ENCODE measurements at places on chromosomes 5 and 9. TPM values are rescaled to one million over a fixed set of nuclear protein-coding genes. Genes with fewer than 3 reads are reported as not detected.

- no peak for DNase-seq
Measured at GRCh38 chr9:4515958-4516375, 25.7 kb downstream of the SLC1A1 start.

DNA sequence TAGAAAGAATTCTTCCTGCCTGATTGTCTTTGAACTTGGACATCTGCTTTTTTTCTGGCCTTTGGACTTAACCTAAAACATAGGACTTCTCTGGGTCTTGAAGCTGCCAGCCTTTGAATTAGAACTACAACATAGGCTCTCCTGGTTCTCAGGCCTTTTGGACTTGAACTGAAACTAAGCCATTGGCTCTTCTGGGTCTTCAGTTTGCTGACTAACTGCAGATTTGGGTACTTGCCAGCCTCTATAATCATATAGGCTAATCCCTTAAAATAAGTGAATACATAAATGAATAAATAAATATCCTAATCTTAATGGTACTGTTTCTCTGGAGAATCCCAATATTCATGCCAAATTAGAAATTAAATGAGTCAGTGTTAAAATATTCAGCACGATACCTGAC, 473.4 kb upstream of the PAPPA start:
- DNase-seq: no peak

DNA sequence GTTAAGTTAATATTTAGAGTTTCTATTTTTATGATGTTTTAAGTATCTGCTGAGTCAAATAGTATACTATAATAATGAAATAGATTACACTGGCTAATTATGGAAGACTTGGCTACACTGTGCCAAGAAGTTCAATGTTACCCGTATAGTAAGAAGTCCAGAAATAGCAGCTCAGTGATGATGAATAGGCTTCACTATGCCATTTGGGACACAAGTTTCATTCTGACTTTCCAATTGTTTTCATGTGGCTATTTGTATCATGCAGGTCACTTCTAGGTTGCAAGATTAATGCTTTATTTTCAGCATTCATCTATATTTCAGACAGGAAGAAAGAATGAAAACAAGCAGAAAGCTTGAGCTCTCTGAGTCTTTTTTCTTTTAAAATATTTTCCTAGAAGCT, 194.5 kb upstream of the RIOK2 start:
- no peak for DNase-seq

GRCh38 chr9:114176624-114177291, 21.4 kb downstream of the COL27A1 start:
- DNase-seq: no peak

DNA sequence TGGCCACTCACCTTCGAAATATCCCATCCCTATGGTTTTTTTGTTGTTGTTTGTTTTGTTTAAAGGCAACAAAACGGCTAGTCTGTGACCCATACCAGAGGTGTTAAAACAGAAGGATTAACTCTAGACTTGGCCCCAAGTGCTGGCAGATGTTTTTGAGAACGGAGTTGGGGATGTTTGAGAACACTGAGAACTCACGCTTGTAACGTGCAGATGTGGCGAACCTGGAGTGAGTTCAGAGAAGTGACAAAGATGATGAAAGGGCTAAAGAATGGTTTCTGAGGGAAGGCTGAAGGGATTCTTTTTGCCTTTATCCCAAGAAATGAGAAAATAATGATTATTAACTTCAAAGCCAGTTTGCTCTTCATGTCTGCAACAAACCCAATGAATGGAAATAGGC, 286.5 kb downstream of the ZNF608 start:
- no peak for DNase-seq

- no peak for DNase-seq
Measured at GRCh38 chr5:66671305-66671704, 75.1 kb downstream of the MAST4 start.

DNA sequence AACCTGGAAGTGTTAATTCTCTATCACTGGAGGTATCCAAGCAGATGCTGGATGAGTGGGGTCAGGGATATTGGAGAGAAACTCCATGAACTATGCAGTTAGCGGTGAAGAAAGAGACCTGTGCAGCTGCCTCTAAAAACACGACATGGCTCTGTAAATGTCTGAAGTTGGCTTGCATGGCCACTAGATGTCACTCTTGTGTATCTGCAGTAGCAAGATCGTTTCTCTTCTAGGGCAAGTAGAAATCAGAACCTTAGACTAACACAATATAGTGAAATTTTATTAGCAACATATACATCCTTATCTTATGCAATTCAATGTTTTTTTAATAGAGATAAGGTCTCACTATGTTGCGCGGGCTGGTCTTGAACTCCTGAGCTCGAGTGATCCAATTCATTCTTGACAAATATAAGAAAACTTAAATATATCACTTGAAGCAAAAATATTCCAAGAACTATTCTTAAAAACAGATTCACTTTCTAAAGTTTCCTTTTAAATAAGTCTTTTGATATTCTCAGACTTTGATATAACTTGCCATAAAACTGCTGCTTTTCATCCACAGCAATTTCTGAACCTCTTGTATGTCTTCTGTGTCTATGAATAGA, 2.9 kb downstream of the OR2S2 start:
- peak; percentile 65 for DNase-seq

DNA sequence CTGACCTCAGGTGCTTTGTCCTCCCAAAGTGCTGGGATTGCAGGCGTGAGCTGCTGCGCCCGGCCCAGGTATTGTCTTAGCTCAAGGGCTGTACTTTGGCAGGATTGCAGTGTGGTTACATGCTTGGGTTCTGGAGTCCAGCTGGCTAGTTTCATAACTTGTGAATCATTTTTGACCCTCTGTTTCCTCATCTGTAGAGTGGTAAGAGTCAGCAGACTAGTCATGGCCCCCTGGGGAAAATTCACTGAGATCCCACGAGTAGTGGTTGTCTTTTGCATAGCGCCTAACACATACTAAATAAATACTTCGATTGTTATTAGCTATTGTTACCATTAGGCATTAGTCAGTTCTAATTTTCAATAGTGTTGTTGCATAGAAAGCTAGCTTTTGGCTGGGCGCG, 14.3 kb downstream of the PTPA start:
- no peak for DNase-seq

DNA sequence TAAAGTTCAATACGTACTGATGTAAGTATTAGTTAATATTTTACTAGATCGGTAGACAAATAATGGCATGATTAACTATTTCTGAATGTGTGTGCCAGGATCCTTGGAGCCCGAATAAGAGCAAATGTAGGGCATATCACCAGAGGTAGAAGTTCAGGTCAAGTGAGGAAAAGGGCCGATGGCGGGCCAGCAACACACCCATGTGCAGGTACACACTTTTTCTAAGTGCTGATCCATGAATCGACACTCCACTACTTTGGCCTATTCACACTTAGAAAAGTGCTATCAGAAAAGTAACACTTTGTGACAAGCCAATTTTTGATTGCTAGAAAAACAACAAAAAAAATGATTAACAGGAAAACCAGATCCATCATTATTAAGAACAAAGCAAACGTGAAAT, 150.3 kb downstream of the AUH start:
- no peak for DNase-seq

GRCh38 chr9:122020398-122020797, 72.7 kb downstream of the TTLL11 start:
- DNase-seq: no peak

DNA sequence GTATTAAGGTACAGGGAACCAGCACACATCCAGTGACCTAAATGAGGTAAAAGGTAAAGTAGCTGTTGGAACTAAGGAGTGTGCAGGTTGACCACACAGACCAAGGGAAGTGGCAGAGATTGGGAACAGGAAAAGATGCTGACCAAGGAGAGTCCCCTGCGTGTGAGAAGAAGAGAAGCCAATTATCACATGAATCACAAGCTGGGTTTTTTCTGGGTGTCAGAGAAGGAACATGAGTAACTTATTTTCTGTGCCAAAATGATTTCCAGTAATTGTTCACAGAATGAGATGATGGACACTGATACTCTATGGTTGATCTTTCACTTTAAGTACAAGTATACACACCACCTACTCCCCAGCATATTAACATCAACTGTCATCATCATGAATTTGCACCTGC, 130.7 kb upstream of the ACO1 start:
- DNase-seq: no peak

DNA sequence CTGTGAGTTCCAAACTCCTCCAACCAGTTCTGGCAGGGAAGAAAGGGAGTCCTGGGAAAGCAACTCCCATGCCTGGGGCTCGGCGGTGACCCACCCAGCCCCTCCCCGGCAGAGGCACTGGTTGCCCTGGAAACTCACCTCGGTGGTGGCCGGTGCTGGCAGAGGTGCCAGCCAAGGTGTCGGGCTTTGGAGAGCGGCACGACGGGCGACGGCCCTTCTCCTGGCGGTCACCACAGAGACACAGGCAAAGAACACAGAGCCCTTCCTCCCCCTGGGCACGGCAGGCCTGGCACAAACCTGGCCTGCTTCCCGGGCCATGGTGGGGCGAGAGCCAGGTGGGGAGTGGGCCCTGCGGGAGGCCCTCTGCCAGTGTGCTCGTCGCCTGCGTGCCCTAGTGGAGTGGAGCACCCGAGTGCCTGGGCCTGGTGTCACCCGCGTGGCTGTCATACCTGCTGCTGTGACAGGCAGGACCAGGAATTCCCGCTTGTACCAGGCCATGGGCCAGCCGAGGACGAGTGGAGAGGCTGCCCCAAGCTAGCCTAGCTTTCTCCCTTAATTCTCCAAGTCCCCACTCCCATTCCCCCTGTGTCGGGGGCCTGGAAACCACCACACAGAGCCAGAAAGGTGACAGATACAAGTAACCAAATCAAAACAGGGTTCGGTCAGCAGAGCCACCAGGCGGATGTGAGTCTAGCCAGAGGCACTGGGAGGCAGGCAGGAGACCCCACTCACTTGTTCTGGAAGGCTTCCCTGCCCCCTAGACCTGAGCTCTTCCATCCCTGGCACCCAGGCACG, 8.2 kb upstream of the RALGDS start:
- no peak for DNase-seq

DNA sequence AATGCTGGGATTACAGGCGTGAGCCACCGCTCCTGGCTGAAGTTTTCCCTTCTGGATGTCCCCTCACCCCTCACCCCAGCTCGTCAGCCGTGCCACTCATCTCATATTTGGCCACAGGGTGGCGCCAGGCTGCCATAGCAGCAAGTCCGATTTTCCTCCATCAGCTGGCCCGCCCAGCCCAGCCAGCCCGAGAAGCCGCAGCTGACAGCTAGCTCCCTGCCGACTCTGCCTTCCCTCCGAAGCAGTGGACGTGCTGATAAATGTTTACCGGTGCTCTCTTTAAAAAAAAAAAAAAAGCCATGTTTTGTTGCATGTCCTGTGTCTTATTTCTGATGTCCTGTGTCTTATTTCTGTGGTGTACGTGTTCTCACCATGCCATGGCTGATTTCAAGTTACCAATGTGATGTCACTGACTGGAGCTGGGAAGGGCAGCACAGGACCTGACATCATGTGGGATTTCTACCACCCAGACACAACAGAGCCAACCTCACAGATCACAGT, 58.3 kb downstream of the PFDN1 start:
- DNase-seq: peak; percentile 70

DNA sequence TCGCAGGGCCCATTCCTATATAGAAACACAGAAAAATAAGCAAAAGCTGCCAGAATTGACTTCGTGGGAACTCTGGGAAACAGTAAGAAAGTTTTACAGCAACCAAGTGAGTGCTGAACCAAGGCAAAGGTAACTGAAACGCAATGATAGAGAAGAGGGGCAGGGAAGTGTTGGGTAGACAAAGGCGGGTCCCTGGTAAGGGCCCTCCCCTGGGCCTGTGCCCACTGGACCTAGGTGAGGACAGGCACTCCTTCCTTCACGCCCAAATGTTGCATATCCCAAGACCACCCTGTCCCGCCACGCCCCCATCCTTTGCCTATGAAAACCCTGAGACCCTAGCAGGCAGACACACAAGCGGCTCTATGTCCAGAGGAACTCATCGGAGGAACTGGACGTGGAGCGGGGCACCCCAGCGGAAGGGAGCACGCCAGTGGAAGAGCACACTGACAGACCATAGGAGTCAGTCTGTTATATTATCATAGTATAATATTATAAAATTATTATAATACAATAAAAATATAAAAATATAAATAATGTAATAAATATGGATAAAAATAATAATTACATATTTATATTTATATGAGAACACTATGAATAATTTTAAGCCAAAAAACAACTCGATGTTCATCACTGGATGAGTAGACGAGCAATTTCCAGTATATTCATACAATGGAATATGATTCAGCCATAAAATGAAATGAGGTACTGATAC, 27.9 kb downstream of the CDKN2A start:
- DNase-seq: no peak

- DNase-seq: no peak
Measured at GRCh38 chr5:55364537-55365055, 56.8 kb downstream of the MTREX start.

DNA sequence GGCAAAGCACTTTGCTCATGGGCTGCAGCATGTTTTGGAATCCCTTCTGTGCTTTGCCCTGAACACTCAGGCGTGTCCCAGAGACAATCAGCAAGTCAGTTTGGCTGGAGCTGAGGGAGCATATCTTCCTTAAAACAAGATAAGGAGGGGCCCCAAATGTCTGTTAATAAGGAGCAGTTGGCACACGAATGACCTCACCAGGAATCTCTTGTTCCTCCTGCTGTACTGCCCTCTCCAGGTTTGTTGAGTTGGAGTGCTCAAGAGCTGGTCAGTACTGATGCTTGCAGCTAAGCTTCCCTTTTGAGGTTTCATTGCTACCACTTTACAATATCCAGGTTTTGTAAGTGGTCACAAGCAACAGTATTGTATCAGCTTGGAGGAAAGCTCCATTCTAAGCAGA, 101.3 kb upstream of the EGFLAM start:
- no peak for DNase-seq

- no peak for DNase-seq
Measured at GRCh38 chr5:136113606-136114005, 19.0 kb upstream of the SMAD5 start.

DNA sequence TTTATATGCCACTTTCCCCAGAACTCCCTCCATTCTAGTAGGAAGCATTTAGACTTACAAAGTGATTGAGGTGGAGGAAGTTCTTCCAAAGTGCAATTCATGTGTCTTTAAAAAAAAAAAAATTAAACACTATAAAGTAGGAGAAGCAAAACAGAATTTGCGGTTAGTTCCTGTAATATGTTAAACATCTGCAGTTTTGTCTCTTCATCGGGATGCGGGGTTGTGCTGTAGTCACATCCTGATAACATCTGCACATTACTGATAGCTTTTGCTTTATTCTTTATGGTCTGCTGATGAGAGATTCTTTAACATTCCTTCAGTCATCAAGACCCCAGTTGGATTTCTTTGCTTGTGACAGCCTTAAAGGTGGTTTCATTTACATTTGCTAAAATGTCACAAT, 694.3 kb downstream of the NR2F1-AS1 start:
- DNase-seq: no peak

Gene ANGPTL2
- 4.9 TPM for total RNA-seq

Gene SFXN1
- total RNA-seq: 56.9 TPM

Gene PTGDS
- total RNA-seq: 3.8 TPM

Gene ENHO
- total RNA-seq: not detected

Gene COL23A1
- 0.21 TPM for total RNA-seq

Gene PLAC8L1
- total RNA-seq: not detected

Gene TLE1
- total RNA-seq: 64.1 TPM

Gene OR13C8
- total RNA-seq: not detected

Gene FBP2
- total RNA-seq: not detected

Gene MARCOL
- not detected for total RNA-seq

Gene IRX4
- 0.92 TPM for total RNA-seq

Gene FAXDC2
- 0.62 TPM for total RNA-seq

Gene CHSY3
- 1.7 TPM for total RNA-seq

Data from kidney epithelial cell (primary cell).